Fibroblast of upper back skin (primary cell): ENCODE measurements at places on chromosomes 13 and 19.
A peak's percentile ranks its signal among the peaks of the same experiment; 100 is the strongest.

DNA sequence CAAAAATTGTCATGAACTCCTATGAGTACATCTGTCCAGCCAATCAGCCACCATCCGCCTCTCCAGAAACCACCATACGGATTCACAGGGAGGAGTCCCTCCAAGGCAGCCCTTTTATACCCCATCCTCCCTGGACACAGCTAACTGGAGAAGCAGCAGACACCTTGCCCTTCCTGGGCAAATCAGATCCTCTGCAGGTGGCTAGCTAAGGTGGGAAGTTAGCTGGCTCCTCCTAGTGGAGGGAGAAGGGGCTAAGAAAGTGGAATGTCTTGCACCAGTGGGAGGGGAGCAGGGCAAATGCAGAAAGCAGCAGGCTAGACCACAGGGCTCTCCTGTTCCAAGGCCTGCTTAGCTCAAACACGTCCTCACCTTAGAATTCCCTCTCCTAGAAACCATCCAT lies 46.2 kb upstream of the UQCRFS1 start:
- DNase-seq = no peak

- DNase-seq = peak; percentile 3
Observed at GRCh38 chr19:53037101-53038097, 7.1 kb upstream of the ERVV-2 start.

DNA sequence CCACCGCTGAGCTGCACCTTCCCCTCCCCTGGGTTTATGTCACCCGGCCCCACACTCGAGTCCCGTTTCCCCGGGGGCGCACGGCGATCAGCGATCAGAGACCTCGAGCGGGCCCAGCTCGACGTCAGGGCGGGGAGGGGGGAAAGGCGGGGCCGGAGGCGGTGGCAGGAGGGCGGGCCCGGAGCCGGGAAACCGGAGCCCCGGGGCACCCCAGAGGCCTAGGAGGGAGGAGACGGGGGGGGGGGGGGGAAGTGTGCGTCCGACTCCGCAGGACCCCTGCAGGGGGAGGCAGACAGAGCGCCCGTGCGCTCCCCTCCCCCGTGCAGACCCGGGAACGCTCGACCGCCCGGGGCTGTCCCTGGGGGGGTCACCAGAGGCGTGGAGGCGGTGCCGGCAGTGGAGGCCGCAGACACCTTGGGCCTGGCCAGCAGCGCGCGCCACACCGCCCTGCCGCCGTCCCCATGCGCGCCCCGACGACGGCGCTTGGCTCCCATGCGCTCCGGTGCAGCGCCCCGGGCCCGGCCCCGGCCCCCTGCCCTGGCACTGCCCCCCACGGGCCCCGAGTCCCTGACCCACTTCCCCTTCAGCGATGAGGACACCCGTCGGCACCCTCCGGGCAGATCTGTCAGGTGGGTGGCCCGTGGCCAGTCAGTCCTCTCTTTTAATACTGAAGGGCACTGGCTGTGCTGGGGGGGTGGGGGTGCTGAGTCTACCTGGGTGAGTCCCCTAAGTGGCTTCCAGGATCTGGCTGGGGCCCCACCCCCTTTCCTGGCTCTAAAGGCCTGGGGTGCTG lies 11.8 kb downstream of the PDE4A start:
- no peak for DNase-seq

- DNase-seq = no peak
Observed at GRCh38 chr19:1006711-1007398, 6.6 kb downstream of the GRIN3B start.

DNA sequence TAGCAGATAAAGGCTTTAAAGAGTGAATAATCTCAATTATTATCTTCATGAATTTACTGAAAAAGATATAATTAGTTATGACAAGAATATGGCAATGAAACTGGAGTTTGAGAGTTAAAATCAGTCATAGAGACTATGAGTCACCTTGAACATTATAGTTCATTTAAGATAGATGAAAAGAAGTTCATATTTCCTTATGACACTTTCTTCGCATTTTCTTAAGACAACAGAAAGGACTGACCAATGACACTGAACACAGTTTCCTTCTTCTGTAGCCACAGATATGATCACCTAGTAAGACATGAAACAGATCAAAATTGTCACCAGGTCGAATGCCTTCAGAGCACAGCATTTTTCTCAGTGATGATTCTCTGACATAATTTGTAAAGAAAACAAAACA lies 202.1 kb downstream of the KLF12 start:
- DNase-seq = no peak

DNA sequence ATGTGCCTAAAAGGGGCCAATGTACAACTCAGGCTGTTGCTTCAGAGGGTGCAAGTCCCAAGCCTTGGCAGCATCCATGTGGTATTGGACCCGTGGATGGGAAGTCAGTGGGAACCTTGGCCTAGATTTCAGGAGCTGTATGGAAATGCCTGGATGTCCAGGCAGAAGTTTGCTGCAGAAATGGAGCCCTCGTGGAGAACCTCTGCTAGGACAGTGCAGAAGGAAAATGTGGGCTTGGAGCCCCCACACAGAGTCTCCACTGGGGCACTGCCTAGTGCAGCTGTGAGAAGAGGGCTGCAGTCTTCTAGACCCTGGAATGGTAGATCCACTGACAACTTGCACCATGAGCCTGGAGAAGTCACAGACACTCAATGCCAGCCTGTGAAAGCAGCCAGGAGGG lies 28.5 kb downstream of the GPC5 start:
- DNase-seq = no peak
